GOT3 (cell line): ENCODE measurements at places on chromosomes 13 and 19.

DNA sequence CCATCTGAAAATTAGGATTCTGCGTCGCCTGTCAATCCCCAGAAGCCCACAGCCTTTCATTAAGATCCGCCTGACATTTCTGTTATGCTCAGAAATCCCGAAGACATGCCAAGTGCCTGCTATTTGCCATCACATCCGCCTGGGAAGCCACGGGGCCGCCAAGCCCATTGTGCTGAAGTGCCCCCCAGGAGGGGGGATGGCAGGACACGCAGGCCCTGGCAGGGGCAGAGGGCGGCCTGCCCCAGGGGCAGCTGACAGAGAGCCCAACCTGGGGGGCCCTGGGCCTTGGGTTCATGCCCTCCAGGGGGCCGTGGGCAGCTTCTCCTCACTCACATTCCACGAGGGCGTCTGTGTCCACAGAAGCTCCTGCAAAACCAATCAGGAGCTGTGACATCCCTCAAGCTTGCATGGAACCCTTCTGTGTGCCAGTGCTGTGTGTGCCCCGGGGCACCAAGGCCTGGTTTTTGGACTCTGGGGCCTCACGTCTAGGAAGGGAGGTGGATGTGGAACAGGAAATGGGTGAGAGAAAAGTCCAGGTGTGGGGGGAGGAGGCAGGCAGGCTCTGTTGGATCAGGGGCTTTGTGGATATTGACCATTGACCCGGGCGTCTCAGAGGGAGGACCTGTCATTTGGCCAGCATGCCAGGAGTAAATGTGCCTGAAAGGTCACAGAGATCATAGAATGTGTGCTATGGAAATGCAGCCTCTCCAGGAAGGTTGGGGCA lies 122.9 kb downstream of the URI1 start:
- DNase-seq = no peak

DNA sequence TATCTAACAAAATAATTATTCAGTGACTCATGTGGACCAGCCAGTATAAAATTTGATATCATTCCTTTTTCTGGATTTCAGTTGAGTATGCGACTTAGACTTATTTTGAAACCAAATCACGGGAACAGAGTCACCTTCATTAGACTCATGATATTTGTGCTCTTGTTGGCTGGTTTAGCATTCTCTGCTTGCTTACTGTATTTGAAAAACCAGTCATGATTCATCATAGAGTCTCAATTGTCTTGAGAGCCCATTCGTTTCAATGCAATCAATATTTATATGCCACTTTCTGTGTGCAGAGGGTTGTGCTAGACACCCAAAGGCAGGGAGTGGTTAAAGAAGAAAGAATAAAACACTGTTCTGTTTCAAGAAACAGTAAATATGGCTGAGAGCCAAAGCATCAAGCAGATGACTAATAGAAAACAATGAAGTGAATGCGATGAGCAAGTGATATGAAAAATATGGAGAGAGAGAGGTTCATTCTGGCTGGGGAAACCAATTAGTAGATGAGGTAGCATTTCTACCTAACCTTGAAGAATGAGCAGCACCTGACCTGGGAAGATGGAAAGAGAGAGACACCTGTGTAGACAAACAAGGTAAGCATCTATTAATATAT lies 99.6 kb upstream of the MBNL2 start:
- no peak for DNase-seq

GRCh38 chr19:28497137-28497536 lies 715.8 kb downstream of the UQCRFS1 start:
- DNase-seq = no peak

- no peak for DNase-seq
These were observed 6.8 kb downstream of the ANO8 start for GRCh38 chr19:17327654-17328516.

DNA sequence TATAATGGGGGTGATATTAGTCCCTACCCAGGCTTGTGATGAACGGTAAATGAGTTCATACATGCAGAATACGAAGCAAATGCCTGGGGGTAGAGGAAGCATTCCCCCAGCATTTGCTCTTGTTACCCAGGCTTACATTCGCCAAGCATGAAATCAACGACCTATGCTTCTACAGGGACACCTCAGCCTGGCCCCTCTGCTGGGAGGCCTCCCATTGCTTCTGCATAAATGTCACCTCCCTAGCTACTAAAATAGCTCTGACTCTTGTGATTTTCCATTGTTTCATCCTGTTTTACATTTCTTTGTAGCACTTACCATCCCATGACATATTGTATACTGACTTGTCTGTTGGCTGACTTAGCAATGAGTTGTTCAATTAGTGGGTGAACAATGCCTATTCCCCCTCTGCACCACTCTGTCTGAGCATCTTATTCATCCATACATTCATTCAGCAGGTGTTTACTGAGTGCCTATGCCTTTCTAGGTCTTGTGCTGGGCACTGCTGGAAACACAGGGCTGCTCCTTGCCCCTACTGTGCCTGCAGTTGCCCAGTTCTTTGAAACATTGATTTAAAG lies 47.0 kb downstream of the SPTBN4 start:
- DNase-seq = no peak

DNA sequence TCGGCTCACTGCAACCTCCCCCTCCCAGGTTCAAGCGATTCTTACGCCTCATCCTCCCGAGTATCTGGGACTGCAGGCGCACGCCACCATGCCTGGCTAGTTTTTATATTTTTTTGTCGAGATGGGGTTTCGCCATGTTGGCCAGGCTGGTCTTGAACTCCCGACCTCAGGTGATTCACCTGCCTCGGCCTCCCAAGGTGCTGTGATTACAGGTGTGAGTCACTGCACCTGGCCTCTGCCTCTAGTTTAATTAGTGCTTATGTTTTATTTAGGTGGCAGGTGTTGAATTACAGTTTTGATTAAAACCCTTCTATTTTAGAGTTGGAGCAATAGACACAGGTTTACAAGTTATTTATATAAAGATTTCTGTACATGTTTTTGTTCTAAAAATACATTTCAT lies 42.8 kb downstream of the ATP11A start:
- DNase-seq = no peak

DNA sequence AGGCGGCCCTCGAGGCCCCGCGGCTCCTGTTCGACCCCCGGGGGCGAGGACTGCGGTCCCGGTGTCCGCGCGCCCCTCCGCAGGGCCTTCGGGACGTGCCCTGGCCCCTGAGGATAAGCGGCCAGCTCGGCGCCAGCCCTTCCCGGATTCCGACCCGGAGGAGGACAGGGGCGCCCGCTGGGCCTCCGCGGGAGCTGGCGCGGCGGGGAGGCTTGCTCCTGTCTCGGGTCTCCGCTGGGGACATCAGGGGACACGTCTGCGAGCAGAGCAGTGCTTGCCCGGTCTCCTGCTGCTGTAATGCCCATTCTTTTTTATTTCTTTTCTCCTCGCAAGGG lies 829 bp downstream of the B3GLCT start:
- no peak for DNase-seq

- no peak for DNase-seq
These were observed 1.9 kb upstream of the SELENOW start for GRCh38 chr19:47776568-47776967.

- DNase-seq = no peak
These were observed 94.6 kb downstream of the LRCH1 start for GRCh38 chr13:46647512-46648065.

DNA sequence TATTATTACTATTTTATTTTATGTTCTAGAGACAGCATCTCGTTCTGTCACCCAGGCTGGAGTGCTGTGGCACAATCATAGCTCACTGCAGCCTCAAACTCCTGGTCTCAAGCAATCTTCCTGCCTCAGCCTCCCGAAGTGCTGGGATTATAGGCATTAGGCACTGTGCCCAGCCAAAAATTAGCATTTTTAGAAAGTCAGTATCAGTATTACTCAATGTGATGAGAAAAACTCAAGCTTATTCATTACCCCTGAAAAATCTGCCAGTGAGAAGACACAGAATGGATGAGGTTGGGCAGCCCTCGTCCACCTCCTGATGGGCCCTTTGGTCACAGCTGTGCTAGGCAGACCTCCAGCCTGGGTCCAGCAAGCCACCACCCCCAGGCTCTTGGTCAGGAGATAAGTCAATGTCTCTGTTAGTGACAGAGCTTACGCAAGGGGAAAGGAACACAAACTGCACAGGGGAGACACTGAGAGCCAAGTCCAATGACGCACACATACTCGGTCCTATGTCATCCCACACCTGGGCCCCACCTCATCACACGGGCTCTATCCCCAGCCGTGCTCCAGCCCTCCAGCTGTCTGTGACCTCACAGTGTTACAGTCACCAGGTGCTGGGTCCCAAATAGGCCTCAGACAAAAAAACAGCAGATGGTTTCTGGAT lies 19.8 kb downstream of the PEPD start:
- DNase-seq = no peak

GRCh38 chr19:48190288-48190884 lies 19.9 kb downstream of the ZSWIM9 start:
- DNase-seq = no peak

DNA sequence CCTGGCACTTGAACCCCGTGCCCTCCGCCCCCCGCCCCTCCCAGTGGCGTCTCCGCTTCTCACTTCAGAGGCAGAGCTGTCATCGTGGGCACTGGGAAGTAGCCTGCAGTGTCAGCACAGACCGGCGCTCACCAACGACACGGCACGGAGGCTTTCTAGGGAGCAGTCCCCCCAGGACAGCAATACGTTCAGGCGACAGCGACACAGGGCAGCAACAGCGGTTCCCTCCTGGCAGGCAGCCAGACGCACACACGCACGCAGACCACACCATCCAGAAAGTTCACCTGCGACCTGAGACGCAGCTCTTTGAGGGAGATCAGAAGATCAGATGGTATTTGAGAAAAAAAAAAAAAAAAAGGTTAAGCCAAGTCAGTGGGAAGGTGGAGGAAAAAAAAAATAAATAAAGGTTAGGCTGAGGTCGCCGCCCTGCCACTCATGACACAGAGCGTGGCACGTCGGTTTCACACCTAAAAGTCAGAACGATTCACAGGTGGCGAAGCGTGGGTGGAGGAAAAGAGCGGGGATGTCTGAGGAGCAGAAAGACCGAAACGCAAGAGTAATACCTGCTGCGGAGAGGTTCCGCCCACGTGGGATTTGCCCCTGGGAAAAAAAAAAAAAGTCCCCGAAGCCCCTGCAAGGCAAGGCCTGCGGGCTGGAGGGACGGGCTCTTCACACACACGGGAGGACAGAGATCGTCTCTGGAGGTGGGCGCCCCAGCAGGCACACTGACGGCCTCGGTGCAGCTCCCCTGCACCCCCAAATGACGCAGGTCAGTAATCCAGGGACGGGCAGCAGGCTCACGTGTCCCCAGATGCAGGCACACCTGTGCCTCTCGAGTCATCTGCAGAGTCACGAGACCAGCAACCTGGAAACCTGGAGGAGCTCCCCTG lies 94.5 kb downstream of the GNG7 start:
- no peak for DNase-seq

GRCh38 chr13:107067381-107067780 lies 499.4 kb upstream of the ARGLU1 start:
- no peak for DNase-seq

DNA sequence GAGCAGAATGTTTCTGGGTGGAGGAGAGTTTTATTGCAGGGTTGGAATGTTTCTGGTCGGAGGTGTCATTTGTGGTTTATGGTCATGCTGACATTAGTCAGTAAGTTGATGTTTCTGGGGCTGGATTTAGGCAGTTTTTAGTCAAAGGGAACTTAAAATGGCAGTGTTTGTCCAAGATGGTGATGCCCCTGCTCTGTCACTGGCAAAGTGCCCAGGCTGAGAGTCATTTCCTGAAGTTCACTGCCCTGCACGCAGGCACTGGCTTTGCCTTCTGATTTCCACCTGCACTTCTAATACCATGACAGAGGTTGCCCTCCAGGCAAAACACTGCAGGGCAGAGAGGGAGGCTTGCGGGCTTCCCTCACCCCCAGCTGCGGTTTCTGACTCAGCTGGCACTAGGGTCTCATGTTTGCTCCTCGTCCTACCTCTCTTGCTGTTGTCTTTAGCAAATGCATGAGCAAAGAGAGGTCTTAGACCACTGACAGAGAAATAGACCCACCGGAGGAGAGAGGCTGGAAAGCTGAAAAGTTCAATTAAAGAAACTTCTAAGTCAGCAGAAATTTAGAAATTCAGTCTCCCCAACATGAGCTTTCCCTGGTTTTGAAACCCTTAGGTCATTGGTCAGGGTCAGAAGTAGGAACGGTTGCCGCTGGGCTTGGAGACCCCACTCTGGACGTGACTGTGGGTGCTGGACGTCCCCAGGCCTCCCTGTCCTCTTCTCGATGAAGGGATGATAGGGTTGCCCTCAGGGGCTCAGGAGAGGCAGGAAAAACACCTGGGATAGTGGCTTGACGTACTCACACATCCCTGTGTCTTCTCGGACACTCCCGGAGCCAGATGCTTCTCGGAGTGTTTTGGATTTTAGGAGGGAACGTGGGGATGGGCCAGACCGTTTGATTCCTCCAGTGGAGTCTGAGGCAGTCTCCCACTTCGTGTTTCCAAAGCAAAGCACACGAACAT lies 26.3 kb downstream of the TMEM255B start:
- peak; percentile 29 for DNase-seq

DNA sequence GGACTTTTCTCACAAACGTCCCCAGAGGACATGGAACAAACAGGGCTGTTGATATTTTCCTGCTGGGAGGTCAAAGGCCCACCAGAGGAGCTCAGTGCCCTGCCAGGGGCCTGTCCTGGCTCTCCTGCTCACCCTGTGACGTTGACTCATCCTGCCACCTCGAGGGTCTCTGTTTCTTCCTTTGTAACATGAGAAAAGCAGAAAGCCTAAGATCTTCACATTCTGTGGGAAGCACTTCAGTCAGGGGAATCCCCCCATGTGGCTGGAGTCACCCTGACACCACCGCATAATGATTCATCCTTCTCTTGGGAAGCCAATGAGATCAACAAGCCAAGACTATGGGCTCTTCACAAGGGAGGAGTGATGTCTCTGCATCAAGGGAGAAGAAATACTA lies 147.9 kb downstream of the KATNAL1 start:
- DNase-seq = no peak

GRCh38 chr13:74575729-74576125 lies 441.5 kb upstream of the KLF12 start:
- no peak for DNase-seq

- peak; percentile 91 for DNase-seq
These were observed 572 bp downstream of the SNAPC2 start for GRCh38 chr19:7920519-7921301.

- no peak for DNase-seq
These were observed 13.1 kb upstream of the MEDAG start for GRCh38 chr13:30892966-30893365.

DNA sequence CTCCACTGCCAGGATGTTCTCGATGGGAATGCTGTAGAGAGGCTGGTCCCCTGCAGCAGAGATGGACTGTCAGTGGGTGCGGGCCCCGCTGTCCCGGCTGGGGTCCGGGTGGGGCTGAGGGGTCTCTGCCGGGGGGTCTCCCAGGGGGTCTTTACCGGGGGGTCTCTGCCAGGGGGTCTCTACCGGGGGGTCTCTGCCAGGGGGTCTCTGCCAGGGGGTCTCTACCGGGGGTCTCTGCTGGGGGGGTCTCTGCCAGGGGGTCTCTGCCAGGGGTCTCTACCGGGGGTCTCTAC lies 25.7 kb upstream of the C13orf46 start:
- DNase-seq = no peak

DNA sequence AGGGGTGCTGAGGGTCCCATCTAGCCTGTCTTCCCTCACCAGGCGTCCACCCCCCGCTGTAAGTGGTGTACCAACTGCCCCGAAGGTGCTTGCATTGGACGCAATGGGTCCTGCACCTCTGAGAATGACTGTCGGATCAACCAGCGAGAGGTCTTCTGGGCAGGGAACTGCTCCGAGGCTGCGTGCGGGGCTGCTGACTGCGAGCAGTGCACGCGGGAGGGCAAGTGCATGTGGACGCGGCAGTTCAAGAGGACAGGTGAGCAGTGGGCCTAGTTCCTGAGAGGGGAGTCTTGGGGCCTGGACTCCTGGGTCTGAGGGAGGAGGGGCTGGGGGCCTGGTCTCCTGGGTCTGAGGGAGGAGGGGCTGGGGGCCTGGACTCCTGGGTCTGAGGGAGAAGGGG lies 27.8 kb downstream of the CNFN start:
- no peak for DNase-seq
